ENCODE measurements at places on chromosomes 7 and 10.

DNA sequence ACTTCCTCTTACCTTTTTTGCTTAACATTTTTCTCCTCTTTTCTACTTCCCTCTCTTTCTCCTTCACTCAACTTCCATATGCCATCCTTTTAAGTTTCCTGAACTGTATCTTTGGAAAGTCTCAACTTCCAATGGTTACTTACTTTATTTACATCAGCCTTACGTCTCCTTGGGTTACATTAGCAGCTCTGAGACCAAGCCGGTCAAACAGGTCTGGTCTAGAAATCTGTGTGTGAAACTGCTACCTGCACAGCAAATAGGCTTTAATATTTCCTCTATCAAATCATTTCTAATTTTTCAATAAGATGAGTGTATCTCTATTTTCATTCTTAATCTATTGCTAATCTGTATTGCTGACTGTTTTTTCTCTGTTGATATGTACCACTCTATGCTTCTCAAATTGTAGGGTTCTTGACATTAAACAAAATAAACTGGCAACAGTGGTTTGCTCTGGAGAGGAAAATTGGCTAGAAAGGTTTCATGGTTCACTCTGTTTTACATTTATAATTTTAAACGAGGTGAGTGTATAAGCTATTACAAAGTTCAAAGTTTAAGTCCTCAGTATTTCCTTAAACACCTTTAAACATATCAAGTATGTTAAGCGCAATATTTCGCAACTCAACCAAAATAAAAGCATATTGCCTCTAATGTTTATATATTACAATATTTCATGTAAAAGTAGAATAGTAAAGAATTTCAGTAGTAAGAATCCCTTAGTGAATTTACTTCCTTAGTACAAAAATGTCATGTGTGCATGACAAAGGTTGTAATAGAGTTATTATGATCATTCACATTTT, 3.6 kb upstream of the SEMA3C start:
- no peak for DNase-seq

DNA sequence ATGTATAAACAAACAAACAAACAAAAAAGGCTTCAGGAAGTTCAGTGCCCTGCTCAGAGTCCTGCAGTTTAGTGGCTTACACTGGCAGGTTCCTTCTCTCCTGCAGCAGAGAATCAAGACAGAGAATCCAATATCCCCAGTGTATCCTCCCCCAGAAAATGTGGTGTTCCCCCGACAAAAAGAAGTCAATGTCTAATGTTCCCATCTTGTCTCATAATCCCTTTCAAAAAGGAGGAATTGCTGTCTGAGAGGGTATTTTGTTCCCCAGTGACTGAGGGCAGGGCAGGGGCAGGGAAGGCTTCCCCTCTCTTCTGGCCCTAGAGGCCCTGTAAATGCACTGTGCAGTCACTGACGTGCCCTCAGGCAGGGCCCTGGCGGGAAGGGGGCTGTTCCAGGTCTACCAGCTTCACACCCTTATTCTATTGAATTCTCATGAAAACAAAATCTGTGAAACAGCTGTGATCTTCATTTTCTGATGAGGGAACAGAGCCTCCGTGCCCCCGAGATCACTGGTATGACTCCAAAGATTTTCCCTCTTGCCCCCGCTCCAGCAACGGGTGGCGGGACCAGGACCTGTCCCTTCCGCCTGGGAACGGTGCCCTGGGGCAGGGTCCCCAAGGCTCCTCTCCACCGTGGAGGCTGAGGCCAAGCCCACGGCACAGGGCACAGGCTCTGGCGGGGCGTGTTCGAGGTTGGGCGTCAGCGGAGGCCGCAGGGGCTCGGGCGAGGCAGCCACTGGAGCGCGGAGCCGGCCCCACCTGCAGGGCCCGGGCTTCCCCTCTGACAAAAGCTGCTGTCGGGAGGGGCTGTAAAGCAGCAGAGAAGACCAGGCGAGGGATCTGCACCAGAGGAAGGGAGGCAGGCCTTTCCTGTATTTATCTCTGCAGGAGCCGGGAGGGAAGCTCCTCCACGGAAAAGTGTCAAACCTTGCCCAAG, 13.4 kb upstream of the WDFY4 start:
- peak; percentile 86 for DNase-seq

- DNase-seq, result no peak
Measured at GRCh38 chr7:35553519-35553918, 141.4 kb downstream of the HERPUD2 start.

DNA sequence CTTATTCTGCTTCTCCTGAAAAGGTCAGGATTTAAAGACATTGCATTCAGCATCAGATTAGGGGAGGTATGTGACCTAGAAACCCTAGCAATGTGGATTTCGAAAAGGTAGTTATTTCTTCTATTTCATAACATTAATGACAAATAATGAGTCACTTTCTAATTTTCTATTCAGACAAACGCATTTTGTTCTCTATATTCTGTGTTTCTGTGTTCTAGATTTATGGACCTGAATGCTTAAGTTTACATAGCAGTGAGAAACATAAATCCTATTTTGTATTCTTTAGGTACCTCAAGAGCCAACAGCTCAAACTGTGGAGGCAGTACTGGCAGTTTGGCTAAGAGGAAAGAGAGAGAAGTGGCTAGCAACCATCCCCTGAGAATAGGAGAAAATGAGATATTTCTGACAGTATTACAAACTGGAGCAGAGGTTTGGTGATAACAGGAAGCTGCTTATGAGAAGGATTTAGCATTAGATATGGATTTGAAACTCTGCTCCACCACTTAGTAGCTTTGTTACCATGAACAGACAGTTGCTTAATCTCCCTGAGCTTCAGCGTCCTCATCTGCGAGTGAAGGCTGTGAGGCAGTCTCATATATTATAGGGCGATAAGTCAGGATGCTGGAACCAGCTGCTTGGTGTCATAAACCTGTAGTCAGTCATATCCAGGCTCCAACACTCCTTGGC, 28.2 kb downstream of the CDK14 start:
- no peak for DNase-seq

GRCh38 chr7:145009876-145010275, 174.0 kb upstream of the TPK1 start:
- DNase-seq, result no peak

GRCh38 chr7:8060241-8060640, 91.6 kb downstream of the GLCCI1 start:
- DNase-seq, result no peak

DNA sequence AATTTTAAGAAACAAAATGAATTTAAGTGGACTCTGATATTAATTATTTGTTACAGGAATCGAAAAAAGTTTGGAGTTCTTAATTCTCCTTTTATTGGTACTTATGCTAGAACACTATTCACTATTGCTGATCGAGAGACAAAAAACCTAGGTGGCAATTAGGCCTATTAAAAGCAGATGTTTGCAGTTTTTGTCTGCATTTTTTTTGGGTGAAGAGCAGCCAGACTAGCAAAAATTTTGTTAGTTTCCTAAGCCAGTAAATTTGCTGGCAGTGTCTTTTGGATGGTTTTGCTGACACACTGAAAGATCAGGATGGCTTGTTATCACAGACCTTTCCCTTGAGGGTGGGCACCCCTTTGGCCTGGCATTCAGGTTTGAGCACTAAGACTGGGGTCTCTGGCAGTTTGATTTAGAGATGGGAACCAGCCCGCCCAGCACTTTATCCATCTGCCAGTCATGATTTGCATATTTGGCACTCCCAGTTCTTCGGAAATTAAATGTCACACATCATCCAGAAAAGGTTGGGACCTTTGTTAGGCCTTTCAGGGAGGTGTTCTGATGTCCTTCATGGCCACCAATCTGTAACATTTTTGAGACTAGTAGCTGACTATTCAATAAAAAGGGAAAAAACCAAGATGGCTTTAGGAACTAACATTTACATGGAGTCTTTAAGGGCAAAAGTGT, 57.3 kb downstream of the INPP5F start:
- no peak for DNase-seq
